ENCODE measurements at places on chromosomes 4 and X.

DNA sequence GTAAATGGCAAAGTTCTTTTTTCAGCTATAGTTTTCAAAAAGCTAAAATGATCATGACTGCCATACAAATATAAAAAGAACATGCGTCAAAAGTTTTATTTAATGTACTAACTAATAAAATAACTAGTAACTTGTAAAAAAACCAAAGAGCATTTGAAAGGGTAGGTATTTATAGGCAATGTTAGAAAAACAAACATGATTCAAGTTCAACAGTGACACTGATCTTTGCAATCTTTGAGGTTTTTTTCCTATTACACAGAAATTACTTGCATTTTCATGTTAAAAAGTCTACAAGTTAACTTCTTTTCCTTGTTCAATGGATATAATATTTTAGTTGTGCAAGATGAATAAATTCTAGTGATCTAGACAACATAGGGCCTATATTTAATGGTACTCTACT is 72.3 kb upstream of the GRID2 start:
- DNase-seq: no peak

GRCh38 chrX:21912989-21913388 is 27.5 kb upstream of the SMS start:
- no peak for DNase-seq

GRCh38 chr4:183610033-183610432 is 49.0 kb downstream of the RWDD4 start:
- no peak for DNase-seq

- DNase-seq: no peak
These were observed 118.2 kb downstream of the GPR143 start for GRCh38 chrX:9647431-9647830.

GRCh38 chr4:142909908-142910307 is 63.8 kb upstream of the INPP4B start:
- no peak for DNase-seq

DNA sequence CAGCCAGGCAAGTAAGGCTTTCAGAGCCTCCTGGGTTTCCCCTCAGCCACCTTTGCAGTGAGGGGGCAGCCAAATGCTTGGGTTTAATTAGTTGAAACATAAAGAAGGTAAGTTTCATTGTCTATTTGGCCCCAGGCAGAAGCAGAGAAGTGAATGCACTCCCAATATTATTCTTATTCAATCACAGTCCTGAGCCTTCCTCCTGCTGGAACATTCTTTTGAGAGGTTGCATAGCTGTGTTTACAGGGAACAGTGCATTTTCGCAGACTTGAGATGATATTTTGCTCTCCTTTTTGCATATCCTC is 13.9 kb downstream of the SLC2A9 start:
- DNase-seq: no peak

DNA sequence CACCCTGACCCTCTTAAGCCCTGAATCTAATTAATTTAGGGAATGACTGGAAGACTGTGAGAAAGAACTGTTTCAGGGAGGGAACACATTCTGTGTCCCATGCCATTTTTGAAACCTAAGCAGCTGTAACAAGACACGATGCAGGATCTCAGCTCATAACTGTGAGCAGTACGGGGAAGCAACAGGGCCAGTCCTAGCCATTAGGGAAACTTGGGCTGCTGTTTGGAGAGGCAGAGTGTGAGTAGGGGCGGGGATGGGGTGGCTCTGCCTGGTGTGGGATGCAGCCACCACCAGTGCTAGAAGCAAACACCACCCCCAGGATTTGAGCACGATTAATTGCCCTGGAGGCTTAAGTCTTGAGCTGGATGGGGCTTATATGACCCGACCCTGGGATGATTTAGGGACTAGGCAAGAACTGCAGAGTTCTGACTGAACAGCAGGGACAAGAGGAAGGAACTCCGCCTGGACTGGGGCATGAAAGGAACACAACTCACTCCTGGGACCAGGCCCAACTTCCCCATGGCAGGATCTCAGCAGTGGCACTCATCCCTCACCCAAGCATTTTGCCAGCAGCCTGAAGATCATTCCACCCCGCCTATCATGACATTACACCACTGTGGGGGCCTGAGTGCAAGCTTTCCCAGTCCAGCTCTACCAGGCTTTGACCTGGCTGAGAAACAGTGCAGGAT is 43.1 kb downstream of the ATRX start:
- DNase-seq: no peak

Measured in HEK293T (cell line).